ENCODE measurements at places on chromosomes 13 and 19.

DNA sequence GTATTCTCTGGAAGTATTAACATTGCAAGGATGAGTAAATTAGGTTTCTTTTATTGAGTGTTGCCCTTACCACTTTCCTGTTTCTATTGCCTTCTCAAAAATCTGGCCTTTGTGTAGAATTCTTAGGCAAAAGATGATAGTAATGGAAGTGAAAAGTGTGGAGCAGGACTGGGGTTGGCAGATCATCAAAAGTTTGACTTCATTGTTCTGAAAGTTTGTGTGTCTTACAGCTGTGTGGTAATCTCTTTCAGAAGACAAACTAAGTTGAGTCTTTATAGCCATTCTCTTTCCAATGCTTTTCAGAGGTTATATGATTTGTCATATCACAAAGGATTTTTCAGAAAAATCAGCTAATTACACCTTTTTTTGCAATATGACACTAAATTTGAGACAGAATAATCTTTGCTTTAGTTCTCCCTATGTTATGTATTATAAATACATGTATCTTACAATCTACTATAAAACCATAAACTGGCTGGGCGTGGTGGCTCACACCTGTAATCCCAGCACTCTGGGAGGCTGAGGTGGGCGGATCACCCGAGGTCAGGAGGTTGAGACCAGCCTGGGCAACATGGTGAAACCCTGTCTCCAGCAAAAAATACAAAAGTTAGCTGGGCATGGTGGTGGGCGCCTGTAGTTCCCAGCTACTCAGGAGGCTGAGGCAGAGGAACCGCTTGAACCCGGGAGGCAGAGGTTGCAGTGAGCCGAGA is 8.7 kb upstream of the KCNRG start:
- H3K4me1 ChIP-seq, result no peaks in the 10 kb centered on the region
- H3K36me3 ChIP-seq, result peaks cover 32% of the 10 kb centered on the region
- no peaks in the 10 kb centered on the region for H3K27me3 ChIP-seq
- H3K4me3 ChIP-seq, result no peak overlapping the region
- H3K27ac ChIP-seq, result no peak overlapping the region
- no peak for DNase-seq

- no peak for DNase-seq
- no peaks in the 10 kb centered on the region for H3K27me3 ChIP-seq
- no peaks in the 10 kb centered on the region for H3K4me1 ChIP-seq
- H3K36me3 ChIP-seq, result no peaks in the 10 kb centered on the region
Measured at GRCh38 chr13:78909276-78909675, 250.3 kb upstream of the OBI1 start.

DNA sequence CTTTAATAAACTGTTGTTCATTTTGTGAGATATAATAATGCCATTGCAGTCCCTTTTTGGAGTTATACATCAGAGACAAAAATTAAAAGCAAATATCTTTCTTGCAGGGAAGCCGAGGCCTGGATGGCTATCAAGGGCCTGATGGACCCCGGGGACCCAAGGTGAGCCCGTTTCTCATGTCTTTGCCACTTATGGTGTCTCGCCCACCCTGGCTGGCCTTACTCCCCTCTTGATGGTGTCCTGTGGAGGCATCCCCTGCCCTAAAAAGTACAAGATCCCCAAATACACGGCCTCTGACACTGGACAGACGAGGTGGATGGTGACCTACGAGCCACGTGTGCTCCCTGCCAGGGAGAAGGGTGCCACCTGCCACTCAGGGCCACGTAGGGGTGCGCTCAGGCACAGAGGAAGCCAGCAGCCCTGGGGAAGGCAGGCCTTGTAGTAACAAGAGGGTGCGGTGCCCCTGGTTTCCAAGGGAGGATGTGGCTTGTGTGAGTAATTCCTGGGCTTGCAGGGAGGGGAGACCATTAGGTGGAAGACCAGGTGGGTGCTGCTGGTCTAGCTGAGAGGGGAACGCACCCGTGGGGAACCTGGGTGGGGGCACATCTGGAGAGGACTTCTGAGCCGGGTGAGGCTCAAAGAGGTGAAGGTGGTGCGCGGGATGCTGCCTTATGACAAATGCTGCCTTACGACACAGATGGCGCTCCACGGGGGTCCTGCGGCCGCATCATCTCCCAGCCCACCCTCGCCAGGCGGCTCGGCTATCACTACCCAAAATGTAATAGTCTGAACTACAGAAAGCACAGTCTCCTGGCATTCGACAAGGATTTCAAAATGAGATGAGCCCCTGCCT is 115.6 kb downstream of the RAB20 start:
- H3K4me1 ChIP-seq, result peaks cover 30% of the 10 kb centered on the region
- H3K4me3 ChIP-seq, result no peak overlapping the region
- H3K36me3 ChIP-seq, result peaks cover 63% of the 10 kb centered on the region
- no peak for DNase-seq
- H3K27ac ChIP-seq, result peak overlapping the region; percentile 15

- H3K4me1 ChIP-seq, result peaks cover 2% of the 10 kb centered on the region
- no peak overlapping the region for H3K27ac ChIP-seq
- H3K27me3 ChIP-seq, result no peaks in the 10 kb centered on the region
Measured at GRCh38 chr13:28794396-28794795, 25.7 kb upstream of the MTUS2 start.

DNA sequence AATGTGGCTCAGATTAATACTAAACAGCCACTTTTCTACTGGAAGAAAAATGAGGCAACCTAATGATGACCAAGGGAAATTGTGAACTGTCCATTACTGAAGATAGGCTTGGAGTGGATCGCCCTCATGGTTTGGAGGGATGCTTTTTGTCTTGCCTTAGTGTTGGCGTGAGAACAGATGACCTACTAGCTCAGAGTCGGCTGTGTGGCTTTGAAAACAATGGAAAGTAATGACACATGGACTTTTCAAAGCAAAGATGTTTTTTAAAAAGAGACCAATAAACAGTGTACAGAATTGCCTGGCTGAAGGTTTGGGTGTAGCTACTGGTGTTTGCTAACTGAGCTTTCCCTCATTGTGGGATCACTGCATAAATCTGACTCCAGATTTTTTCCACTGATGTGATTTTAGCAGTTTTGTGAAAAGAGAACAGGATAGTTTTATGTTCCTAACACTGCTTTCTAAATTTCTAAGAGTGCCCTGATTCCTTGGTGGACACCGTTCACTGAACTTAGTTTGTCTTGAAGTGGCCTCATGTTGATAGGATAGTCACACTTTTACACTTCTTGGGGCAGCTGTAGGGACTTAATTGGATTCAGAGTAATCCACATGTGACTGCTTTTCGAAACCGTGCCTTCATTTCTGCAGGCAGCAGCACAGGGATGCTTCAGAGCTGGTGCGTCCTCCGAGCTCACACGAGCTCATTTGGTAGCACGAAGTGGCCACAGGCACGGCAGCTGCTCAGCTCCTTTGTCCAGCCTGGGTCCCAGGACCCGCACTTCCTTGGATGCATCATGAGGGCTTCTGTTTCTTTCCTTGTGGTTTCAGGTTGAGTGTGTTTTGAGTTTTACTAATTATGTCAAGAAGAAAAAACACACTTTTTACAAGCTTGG is 4.3 kb downstream of the CEBPG start:
- H3K27me3 ChIP-seq, result no peaks in the 10 kb centered on the region
- peaks cover 7% of the 10 kb centered on the region for H3K36me3 ChIP-seq
- H3K4me1 ChIP-seq, result peaks cover 17% of the 10 kb centered on the region
- DNase-seq, result peak; percentile 30
- H3K27ac ChIP-seq, result no peak overlapping the region

- no peak overlapping the region for H3K27ac ChIP-seq
- no peaks in the 10 kb centered on the region for H3K36me3 ChIP-seq
Measured at GRCh38 chr19:6038634-6039405, 60.9 kb upstream of the RANBP3 start.

- H3K27ac ChIP-seq, result no peak overlapping the region
- peaks cover 2% of the 10 kb centered on the region for H3K4me1 ChIP-seq
- no peak for DNase-seq
- H3K27me3 ChIP-seq, result no peaks in the 10 kb centered on the region
- H3K36me3 ChIP-seq, result no peaks in the 10 kb centered on the region
- H3K4me3 ChIP-seq, result no peak overlapping the region
Measured at GRCh38 chr13:20142023-20142926, 18.6 kb downstream of the GJA3 start.

DNA sequence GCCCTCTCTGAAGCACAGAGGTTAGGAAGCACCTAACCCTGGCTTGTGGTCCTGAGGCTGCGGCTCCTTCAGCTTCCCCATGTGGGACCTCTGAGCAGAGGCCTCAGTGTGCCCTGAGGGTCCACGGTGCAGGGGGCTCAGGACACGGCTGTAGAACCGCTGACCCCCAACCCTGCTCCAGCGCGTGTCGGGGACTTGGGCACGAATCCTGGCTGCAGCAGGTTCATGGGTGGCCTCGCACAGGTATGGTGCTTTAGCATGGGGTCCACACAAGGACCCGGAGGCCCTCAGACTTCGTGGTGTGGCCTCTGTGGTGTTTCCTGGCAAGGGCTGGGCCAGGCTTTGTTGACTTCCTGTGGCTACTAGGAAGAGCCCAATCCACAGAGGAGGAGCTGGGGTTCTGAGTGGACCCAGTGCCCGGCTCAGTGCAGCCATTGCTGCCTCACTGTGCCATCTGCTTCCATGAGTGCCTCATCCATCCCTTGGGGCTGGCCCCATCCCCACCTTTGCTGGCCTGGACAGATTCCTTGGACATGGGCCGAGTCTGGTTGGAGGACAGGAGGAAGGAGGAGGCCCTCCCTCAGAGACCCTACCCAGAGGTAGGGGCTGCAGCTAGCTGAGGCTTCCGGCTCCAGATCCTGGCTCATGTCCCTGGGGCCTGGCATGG is 24.5 kb downstream of the ZBTB7A start:
- H3K27me3 ChIP-seq, result no peaks in the 10 kb centered on the region
- H3K4me3 ChIP-seq, result no peak overlapping the region
- H3K36me3 ChIP-seq, result peaks cover 35% of the 10 kb centered on the region
- no peak for DNase-seq
- H3K27ac ChIP-seq, result no peak overlapping the region

DNA sequence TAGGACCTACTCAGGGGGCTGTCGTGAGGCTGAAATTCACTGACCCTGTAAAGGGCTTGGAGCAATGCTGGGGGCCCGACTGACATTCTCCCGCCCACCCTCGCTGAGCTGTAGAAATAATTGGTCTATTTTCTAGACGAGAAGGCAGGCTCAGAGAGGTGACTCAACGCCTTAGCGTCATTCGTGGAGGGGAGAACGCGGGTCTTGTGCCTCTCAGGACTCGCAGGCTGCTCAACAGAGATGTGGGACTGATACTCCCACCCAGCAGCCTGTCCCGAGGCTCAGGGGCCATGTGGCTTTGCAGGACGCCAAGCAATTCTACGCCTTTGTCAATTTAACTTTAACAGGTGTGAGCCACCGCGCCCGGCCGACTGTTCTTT is 23.6 kb upstream of the ASPDH start:
- no peak overlapping the region for H3K27ac ChIP-seq
- no peak overlapping the region for H3K4me3 ChIP-seq
- H3K4me1 ChIP-seq, result peaks cover 2% of the 10 kb centered on the region
- no peak for DNase-seq

- no peaks in the 10 kb centered on the region for H3K27me3 ChIP-seq
- H3K4me1 ChIP-seq, result peaks cover 17% of the 10 kb centered on the region
- H3K4me3 ChIP-seq, result no peak overlapping the region
- DNase-seq, result no peak
- no peaks in the 10 kb centered on the region for H3K36me3 ChIP-seq
Measured at GRCh38 chr13:51801631-51802099, 2.3 kb downstream of the DHRS12 start.

- no peaks in the 10 kb centered on the region for H3K27me3 ChIP-seq
- no peaks in the 10 kb centered on the region for H3K36me3 ChIP-seq
- H3K27ac ChIP-seq, result no peak overlapping the region
- H3K4me1 ChIP-seq, result no peaks in the 10 kb centered on the region
- H3K4me3 ChIP-seq, result no peak overlapping the region
Measured at GRCh38 chr13:108154421-108154858, 60.9 kb downstream of the LIG4 start.

GRCh38 chr19:5369962-5370367 is 29.4 kb upstream of the PTPRS start:
- H3K4me1 ChIP-seq, result no peaks in the 10 kb centered on the region
- DNase-seq, result peak; percentile 82
- H3K27ac ChIP-seq, result no peak overlapping the region
- no peaks in the 10 kb centered on the region for H3K27me3 ChIP-seq
- no peaks in the 10 kb centered on the region for H3K36me3 ChIP-seq
- no peak overlapping the region for H3K4me3 ChIP-seq

DNA sequence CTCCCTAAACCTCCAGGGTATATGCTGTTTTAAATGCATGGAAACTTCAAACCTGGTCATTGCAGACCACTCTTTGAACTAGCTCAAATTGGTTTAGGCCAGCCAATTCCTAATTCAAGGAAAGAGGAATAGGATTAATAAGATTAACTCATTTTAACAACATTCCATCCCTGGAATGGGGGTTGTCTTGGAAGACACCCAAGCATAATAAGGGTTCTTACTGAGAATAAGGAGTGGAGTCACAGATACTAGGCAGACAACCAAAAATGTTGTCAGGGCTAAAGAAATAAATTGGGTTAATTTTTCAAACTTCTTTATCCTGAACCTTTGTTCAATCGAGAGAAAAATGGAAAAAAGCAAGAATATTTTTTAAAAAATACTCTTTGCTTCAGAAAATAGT is 186.2 kb downstream of the PCDH9 start:
- H3K27me3 ChIP-seq, result no peaks in the 10 kb centered on the region
- no peak for DNase-seq
- no peaks in the 10 kb centered on the region for H3K36me3 ChIP-seq
- H3K4me3 ChIP-seq, result no peak overlapping the region

- H3K4me3 ChIP-seq, result no peak overlapping the region
- no peak for DNase-seq
- no peaks in the 10 kb centered on the region for H3K27me3 ChIP-seq
- H3K4me1 ChIP-seq, result no peaks in the 10 kb centered on the region
- H3K27ac ChIP-seq, result no peak overlapping the region
Measured at GRCh38 chr13:50244355-50244712, 229.1 kb downstream of the KCNRG start.

DNA sequence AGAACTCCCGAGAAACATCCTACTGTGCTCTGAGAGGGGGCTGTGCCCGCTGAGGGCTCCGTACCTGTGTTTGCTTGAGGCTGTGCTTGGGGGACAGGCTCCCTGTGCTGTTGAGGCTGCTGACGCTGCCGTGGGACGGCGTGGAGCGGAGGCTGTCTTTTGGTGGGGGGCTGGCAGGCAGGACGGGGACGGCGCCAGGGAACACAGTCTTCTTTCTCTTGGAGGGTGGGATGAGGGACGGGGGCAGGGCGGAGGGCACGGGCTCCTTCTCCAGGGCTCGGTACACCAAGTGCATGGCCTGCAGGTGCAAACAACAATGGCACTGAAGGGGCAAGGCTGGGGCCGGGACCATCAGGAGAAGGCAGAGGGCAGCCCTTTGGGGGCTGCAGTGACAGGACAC is 46.8 kb downstream of the EPS15L1 start:
- no peak for DNase-seq
- peaks cover 63% of the 10 kb centered on the region for H3K36me3 ChIP-seq
- H3K27ac ChIP-seq, result no peak overlapping the region
- peaks cover 6% of the 10 kb centered on the region for H3K4me1 ChIP-seq
- no peak overlapping the region for H3K4me3 ChIP-seq
- no peaks in the 10 kb centered on the region for H3K27me3 ChIP-seq

GRCh38 chr13:49371943-49372613 is 71.8 kb downstream of the CAB39L start:
- H3K27ac ChIP-seq, result no peak overlapping the region
- no peaks in the 10 kb centered on the region for H3K4me1 ChIP-seq
- no peaks in the 10 kb centered on the region for H3K36me3 ChIP-seq
- H3K4me3 ChIP-seq, result no peak overlapping the region

Measured in trophoblast cell (in vitro differentiated cells and primary cell).